Activated T-cell treated with anti-CD3 and anti-CD28 coated beads for 24 hours (primary cell): ENCODE measurements at places on chromosomes 4 and X.

DNA sequence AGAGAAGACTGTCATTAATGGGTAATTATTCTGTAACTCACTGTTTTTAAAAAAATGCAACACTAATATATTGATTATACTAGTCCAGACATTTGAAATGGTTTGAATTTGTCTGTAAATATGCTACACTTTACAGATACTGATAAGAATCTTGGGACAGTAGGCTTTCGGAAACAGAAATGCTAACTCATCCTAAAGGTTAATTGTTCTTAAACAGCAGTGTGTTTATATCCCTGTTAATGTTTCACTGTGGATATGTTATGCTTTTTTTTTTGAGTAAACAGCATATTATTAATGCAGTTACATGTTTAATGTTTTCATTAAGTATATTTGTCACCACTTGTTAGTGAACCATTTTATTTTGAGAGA, 31.4 kb downstream of the EXOC1 start:
- no peak for DNase-seq

DNA sequence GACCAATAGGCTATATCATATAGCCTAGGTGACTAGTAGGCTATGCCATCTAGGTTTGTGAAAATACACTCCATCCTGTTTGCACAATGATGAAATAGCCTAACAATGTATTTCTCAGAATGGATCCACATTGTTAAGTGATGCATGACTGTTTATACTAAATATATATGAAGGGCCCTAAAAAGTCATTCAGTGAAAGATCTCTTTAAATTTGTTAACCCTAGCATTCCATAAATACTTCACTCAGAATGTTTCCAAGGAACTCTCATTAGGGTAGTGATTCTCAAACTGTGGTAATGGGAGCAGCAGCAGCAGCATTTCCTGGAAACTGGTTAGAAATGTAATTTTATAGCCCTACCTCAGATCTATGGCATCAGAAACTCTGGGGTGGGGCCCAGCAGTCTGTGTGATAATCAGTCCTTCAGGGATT, 74.9 kb downstream of the PRRG1 start:
- no peak for DNase-seq

DNA sequence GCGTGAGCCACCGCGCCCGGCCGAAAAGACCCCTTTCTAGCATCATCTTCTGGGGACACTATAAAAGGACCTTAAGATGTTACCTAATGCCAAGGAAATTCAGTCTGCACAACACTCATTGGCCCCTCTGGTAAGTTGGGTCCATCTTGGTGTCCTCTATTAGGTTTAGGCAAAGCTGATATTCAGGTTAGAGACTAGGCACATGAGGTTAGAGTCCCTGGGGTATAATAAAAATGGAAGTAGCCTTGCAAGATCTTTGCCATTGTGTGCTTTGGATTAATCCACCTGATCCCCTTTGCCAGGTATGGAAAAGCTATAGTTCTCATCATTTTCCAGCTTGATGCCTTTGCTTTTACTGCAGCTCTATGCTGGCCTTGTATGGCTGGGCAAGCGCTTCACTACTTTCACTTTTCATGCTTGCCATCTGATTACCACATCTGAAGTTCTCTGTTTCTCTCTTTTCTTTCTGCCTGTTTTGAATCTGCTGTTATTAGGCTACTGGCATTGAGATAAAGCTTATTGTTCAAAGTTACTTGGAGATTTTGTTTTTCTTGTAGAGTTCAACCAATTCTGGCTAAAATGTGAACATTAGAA, 5.4 kb upstream of the ADH4 start:
- DNase-seq = no peak

GRCh38 chr4:48032721-48033120, 16.1 kb downstream of the NIPAL1 start:
- DNase-seq = no peak

GRCh38 chr4:169274033-169274432, 3.3 kb upstream of the SH3RF1 start:
- no peak for DNase-seq

- no peak for DNase-seq
Measured at GRCh38 chr4:100574607-100575006, 56.8 kb upstream of the EMCN start.

- DNase-seq = no peak
Measured at GRCh38 chr4:113080050-113080449, 30.6 kb downstream of the ANK2 start.

DNA sequence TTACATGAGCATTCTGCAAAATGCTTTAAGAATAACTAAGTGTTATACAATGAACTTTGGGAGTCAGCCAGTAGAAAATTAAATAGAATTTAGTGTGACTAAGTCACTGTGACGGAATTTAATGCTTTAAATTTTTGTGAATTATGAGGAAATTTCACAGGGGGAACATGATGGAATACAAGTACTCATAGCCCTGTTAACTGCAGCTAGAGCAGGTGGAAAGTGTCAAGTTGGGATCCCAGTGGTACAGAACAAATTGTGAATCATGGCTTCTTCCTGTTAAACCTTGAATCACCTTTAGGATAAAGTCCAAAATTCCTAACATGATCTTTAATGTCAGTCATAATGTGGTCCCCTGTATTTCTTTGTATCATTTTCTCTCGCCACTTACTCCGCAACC, 212.2 kb upstream of the CENPE start:
- no peak for DNase-seq

DNA sequence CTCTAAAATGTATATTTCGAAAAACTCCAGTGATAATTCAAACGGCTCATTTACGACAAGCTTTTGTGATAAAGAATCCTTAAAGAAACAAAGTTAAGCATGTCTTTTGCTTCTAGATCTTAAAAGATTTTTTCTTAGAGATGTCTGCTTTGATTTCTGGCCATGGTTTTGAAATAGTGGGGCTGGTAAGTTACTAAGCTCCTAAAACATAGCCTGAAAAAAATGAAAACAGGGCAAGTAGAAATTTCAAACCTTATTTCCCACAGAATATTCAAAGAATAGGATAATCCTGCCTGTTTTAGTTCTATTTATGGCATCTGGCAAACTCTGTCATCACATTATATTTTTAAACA, 318.3 kb downstream of the ARHGAP24 start:
- no peak for DNase-seq

- DNase-seq = no peak
Measured at GRCh38 chr4:73311428-73311827, 52.8 kb upstream of the ANKRD17 start.

GRCh38 chr4:76195326-76195725, 18.3 kb downstream of the SCARB2 start:
- no peak for DNase-seq

- no peak for DNase-seq
Measured at GRCh38 chr4:188960411-188961093, 821.3 kb downstream of the TRIML1 start.

GRCh38 chr4:103370336-103370735, 172.2 kb upstream of the CENPE start:
- no peak for DNase-seq

- DNase-seq = no peak
Measured at GRCh38 chrX:133249266-133250058, 31.3 kb upstream of the TFDP3 start.

DNA sequence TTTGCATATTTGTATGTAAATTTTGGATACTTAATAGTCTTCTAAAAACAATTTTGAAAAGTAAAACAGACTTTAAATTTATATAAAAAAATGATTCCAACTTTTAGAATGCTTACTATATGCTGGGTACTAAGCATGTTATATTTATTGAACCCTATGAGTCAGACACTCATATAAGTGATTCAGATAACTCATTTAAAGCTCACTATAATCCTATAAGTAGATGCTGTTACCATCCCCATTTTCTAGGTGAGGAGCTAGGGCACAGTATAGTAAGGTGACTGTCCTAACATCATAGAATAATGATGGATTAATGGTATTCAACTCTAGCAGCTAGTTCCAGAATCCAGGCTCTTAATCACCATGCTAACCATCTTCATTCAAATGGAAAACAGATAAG, 877.0 kb upstream of the GRID2 start:
- DNase-seq = no peak

DNA sequence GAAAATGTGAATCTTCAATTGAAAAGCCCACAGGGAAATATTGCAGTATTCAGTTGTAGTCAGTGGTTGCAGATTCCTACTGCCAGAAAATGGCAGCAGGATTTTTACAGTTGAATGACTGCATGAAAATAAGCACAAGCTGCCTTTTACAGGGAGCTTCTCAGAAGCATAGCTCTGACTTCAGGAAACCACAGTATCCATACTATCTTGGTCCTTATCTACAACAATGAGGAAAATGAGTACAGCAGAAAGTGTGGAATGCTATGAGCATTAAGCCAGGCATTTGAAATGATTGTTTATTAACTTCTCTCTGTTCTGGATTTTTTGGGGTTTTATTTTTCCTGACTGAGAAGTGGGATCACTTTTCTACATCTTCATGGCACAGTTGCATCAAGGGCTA, 34.6 kb upstream of the PRRG1 start:
- no peak for DNase-seq

- DNase-seq = no peak
Measured at GRCh38 chr4:123350191-123350544, 46.4 kb upstream of the SPRY1 start.

- no peak for DNase-seq
Measured at GRCh38 chrX:88612870-88613329, 134.1 kb upstream of the CPXCR1 start.

DNA sequence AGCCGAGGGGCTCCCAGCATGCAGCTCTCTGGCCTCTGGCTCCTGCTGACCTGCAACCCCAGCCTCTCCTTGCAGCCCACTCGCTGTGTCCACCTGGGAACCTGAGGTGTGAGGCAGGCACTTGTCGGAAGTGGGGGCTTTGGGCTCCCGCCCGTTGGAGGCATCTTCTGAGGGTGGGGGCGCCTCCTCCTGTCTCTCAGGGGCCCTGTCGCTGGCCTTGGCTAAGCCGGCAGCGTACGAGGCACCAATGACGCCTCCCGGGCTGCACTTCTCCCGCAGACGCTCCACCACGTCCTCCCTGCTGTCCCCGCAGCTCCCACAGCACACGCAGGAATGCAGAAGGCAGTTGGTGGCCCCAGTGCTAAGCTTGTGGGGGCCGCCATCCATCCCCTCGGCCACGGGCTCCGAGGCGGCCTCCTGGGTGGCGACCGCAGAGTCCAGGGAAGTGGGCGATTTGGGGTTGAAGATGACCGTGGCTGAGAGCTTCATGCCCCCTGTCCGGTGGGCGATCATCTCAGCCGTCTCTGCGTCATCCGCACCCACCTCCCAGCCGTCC, 42.5 kb upstream of the MXD4 start:
- no peak for DNase-seq

- no peak for DNase-seq
Measured at GRCh38 chr4:172155838-172156345, 342.7 kb downstream of the GALNTL6 start.
